ENCODE measurements at places on chromosomes 4 and X.

DNA sequence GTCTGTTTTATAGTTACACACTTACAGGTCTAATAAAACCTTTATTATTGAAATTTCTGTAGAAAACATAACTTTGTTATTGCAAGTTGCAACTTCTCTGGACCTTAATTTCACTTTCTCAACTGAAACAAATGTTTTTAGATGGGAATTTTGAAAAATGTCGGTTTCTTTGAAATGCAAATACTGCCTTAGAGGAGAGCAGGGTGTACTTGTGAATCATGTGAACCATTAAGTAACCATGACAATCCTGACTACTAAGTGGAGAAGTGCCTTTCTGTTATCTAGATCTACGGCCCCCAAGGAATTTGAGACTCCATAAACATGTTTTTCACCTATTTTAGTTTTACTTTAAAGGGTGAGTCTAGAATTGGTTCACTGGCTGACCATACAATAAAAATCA is 8.5 kb upstream of the ARMCX2 start:
- DNase-seq = no peak

DNA sequence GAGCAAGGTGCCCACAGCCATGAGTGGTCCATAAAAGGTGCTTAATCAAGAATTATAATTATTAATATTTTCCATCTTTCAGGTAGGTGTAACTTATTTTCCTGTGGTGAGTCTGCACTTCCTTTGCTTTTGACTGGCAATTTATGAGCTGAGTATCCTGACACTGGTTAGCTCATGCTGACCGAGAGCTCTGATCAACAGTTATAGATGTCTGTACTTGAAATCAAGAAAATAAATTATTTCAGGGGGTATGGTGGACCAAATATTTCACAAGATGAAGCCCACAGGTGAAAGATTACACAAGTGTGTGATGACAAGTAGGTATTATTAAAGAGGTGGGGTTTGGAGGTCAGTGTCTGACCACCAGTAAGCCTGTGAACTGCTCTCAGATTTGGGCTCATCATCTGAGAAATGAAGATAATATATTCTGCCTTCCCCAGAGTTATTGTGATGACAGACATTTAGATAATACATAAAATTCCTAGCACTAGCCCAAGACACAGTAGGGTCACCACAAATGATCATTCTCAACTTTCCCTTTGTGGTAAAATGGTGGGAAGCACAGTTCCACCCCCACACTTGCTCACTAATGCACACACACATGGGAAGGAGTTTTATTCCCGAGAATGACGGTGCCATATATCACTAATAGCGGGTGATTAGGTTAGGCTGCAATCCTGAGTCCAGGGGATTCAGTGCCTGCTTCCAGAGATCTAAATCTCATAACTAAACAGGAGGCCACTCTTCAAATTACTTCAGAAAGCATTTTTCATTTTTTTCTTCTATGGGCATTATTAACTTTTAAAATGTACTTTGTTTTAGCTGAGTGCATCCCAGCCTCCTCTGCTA is 34.0 kb upstream of the PACRGL start:
- no peak for DNase-seq

DNA sequence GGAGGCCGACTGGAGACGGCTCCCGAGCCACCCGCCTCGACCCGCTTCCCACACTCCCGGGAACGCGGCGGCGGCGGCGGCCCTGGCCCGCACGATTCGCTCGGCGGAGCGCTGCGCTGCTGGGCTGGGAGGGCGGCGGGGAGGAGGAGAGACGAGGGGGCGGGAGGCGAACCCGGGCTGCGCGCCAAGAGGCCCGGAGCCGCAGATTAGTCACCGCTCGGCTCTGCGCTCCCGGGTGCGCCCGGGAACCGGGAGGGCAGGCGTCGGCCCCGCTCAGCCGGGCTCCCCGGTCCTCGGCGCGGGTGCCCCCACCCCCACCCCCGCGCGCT is 11.2 kb upstream of the BCOR start:
- no peak for DNase-seq

DNA sequence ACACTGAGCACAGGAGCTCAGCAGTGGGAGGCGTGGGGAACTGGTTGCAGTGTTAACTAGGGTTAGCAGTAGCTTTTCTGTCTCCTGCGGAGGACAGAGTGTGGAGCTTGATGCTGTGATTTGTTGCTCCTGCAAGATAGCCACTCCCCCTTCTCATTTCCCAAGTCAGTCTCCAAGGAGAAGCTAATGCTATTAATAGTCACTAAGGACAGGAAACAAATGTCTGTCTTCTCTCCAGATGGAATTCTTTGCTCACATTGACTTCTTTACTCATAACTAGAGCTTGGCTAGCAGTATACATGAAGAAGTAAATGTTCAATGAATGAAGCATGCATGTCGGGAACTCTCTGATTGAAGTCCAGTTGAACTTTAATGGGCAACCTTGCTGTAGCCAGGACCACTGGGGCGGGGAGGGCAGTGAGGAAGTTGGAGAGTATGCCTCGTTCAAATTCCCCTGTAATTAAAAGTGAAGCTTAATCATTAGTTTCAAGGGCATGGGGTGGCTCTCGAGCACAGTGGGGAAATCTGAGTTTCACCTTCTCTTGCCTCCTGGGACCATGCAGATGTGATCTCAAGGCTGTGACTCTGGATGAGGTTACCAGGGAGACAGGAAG is 156.6 kb upstream of the SCML1 start:
- no peak for DNase-seq

- DNase-seq = no peak
Measured at GRCh38 chrX:120293015-120293414, 18.2 kb downstream of the TMEM255A start.

DNA sequence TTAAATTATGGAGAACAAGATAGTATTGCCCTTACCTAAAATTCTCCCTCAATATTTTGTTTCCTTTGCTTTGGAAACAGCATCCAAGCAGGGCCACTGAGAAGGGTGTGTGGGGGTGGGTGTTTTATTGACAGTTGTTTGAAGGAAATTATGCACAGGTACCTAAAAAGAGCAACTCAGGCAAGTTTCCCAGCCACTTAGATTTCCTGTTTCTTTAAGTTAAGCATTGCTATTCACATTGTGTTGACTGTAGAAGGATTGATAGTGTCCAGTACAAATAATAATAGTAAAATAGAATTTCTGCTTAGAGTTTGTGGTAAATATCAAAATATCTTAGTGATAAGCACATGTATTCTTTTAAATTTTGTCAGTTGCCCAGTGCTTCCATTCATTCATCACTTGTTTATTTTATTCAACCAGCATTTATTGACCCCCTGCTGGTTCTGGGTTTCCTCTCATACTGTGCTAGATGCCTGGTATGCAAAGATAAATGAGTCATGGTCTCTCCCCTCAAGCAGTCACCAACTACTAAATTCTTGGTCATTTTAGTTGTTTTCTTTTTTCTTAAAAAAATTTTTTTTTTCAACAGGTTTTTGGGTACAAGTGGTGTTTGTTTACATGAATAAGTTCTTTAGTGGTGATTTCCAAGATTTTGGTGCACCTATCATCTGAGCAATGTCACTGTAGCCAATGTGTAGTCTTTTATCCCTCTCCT is 50.0 kb downstream of the GALNT7 start:
- no peak for DNase-seq

- DNase-seq = no peak
Measured at GRCh38 chr4:169723207-169723965, 34.4 kb downstream of the HPF1 start.

GRCh38 chr4:128107766-128108165 is 46.7 kb downstream of the LARP1B start:
- no peak for DNase-seq

DNA sequence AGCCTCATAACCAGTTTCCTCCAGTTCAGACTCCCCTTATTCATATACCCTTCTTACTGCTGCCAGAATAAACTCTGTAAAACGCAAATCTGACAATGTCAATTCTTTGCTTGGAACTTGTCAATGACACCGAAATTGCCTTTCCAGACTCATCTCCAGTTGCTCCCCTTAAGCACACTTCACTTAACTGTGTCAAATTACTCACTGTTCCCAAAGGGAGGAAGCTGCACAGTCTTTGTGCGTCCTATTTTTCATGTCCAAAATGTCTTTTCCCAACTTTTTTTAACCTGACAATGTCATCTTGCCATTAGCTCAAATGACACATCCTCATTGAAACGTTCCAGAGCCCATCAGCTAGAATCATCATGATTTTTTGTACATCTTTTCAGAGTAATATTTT is 867.3 kb downstream of the RPA4 start:
- DNase-seq = no peak

DNA sequence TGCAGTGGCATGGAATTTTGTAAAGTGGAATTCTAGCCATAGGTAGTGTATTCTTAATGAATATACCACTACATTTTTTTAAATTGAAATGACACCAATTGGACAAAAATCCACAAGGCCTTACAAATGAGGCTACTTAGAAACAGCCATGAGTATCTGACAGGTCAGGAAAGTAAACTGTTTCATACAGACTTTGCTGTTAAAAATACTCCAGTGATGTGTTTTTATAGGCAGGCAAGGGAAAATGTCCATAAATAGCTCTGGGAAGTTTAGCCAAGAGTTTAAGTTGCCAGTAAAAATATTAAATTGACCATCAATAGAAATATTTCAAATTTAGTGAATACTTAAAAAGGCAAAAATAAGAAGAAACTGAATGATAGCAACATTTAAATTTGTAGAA is 41.8 kb upstream of the PDLIM5 start:
- no peak for DNase-seq

GRCh38 chr4:118396881-118397622 is 44.2 kb upstream of the PRSS12 start:
- no peak for DNase-seq

GRCh38 chr4:89294573-89295269 is 12.9 kb downstream of the GPRIN3 start:
- peak; percentile 39 for DNase-seq

DNA sequence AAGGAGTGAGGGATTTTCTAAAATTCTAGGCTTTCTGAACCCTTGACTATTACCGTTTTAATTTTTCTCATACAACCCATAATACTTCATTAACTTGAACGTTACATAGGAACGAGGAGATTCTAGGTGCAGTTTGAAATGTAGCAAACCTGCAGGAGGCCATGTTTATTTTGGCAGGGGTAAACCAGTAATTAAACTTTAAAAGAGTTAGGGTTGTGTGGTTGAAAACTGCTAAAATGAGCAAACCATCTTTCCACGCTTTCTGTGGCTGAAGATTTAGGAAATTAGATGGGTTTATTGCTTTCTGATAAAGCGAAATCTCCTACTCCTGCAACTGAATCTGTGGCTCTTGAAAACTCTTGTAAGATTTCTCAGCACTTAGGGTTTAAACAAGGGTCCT is 1.7 kb downstream of the PHEX start:
- DNase-seq = no peak

DNA sequence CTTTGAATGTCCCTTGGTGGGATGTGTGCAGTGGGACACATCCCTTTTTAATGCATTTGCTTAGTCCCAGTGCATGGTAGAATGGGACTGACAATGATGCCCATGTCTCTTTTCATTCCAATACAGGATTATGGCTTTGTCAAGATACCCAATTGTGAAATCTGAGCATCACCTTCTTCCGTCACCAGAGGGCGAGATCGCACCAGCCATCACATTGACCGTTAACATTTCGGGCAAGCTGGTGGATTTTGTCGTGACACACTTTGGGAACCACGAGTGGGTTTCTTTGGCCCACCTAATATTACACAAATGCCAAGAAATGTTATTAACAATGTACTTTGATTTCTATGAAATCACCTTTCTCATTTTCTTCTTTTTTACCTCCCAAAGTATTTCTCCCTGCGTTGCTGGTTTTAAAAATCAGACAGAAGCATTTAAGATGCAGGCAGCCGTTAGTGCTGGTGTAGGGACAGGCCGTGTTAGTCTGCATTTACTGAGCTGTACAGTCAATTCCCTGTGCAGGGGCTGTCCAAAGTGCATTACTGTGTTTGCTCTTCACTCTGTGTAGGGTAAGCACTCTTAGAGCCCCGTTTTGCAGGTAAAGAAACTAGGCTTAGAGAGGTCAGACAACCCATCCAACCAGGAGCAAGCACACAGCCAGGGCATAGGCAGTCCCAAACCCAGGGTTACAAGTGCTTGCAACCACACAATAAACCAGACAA is 46.5 kb downstream of the CWH43 start:
- no peak for DNase-seq

DNA sequence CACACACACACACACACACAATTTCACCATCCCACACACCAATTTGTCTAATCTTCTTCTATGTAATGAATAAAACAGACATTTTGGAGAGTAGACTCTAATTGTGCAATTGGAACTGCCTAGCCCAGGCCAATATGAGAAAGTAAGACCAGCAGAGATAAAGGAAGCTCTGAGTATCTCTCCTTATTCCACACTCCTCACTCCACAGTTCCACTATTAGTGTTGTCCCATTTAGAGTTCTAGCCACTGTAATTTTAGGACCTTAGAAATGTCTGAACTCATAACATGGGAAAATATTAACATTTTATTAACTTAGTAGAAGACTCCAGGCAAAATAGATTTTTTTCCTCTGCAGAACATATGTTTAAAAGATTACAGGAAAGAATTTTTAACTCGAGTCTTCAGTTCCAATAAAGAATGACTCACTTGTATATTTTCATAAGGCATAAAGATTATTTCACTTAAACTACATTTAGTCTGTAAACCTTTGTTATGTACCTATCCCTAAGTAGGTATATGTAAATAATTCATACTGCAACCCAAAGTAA is 297.6 kb upstream of the INTU start:
- DNase-seq = no peak

DNA sequence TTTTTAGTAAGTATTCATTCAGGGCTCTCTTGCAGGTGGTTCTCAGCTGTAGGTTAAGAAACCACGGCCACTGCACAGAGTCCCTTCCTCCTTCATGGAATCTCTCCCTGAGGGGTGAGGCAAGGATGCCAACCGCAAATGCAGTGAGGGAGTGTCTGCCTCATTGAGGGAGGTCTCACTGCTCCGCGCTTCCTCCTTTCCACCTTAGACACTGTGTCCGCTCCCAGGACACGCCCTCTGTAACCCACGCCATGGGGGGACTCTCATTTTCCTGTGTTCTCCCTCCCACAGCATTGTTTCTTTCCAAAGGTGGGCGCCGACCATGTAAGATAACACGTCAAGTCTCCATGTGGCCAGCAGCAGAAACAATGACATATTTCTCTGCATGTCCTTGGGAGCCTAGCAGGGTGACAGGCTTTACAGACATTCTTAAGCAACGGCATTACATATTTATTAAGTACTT is 63.2 kb downstream of the SEPSECS start:
- DNase-seq = no peak
